ENCODE measurements at places on chromosomes 2 and 18.

GRCh38 chr2:24826773-24827145 lies 33.5 kb downstream of the CENPO start:
- no peak for DNase-seq

DNA sequence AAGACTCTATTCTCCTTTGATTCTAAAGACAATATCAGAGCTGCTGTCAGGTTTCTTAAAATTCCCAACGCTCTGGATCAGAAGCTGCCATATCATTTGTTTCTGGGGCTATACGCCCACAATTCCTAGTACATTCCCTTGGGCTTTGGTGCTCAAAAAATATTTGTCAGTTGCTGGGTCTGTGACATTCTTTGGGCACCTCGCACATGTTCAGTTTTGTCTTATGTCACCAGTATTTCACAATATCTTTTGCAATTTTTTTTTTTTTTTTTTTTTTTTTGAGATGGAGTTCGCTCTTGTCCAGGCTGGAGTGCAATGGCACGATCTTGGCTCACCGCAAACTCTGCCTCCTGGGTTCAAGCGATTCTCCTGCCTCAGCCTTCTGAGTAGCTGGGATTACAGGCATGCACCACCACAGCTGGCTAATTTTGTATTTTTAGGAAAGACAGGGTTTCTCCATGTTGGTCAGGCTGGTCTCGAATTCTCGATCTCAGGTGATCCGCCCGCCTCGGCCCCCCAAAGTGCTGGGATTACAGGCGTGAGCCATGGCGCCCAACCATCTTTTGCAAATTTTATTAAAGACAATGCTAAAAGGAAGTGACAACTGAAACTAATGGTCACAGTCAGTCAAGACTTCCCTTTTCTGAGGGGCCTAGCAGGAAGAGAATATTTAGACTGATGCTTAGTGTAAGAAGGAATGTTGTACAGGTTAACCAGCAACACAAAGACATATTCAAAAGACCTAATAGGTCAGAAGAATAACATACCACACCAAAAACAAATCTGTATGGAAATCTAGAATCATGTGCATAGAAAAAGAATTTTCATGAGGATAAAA lies 6.8 kb downstream of the ZNF397 start:
- DNase-seq = no peak

GRCh38 chr2:54085069-54085468 lies 30.3 kb upstream of the ACYP2 start:
- no peak for DNase-seq

- DNase-seq = no peak
Measured at GRCh38 chr2:171814883-171815282, 79.2 kb downstream of the SLC25A12 start.

DNA sequence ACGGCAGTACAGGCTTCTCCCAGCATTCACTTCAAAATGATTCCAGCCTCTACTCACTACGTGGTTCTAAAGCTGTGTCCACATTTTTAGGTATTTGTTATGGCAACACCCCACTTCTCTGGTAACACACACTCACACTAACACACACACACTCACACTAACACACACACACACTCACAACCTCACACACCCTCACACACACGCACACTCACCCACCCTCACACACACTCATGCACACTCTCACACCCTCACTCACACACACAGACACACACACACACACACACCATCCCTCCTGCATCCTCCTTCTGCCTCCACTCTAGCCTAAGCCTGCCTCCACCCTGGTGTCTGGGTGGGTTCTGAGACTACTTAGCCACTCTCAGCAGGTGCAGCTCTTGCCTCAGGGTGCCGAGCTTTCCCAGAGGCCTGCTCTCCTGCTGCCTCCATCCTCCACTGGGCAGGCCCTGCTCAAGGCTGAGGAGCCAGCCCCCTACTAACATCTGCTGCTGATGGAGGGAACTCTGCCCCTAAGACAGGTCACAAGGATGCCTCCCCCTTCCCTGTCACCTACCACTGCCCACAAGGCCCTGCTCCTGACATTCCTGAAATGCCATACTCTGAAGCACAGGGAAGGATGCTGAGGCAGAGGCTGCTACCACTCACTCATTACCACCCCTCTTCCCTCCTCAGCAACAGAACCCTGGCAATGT lies 63.9 kb downstream of the NCAPH start:
- no peak for DNase-seq

DNA sequence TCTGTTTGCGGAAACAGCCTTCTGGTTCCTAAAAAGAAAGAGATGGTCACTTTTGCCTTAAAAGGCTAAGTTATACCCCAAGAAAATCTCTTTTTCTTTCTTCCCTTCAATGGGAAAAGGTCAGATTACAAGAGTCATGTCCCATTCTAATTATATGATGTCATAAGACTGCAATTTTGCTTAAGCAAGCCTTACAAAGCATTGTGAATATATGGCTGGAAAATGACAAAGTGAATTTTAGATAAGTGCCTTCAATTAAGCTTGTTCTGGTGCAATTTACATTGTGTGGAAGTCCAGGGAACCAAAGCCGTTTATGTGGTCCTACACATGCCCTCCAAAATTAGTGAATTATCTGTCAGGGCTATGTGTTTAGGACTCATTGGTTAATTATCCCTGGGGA lies 7.6 kb upstream of the BMP10 start:
- DNase-seq = no peak

DNA sequence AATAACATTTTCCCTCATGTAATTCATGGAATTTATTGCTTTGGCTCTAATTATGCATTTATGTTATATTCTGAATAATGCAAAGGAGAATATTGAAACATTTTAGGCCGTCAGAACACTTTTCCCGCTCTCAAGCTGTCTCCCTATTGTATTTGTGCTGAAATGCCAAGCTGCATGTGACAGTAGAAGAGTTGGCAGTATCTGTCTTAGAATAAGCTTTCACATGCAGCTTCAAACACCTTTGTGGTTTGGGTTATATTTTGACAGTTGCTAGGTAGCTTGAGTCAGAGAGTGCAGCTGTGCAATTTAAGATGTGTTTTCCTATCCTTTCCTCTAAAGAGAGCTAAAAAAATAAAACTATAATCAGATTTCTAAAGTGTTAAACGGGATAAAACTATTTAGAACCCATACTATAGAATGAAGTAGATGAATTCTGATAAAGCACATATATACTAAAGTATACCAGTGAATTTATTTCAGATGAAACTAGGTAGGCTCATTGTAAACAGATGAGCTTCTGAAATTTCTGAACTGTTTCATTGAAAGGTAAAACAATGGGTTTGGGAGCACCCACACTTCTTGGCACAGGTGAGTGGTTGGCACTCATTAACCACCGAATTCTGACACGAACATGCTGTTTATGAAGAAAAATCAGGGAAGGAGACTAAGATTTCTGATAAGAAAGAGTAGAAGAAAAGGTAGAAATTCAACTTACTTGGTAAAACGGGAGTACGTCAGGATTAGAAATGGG lies 43.4 kb downstream of the PLCL1 start:
- no peak for DNase-seq

DNA sequence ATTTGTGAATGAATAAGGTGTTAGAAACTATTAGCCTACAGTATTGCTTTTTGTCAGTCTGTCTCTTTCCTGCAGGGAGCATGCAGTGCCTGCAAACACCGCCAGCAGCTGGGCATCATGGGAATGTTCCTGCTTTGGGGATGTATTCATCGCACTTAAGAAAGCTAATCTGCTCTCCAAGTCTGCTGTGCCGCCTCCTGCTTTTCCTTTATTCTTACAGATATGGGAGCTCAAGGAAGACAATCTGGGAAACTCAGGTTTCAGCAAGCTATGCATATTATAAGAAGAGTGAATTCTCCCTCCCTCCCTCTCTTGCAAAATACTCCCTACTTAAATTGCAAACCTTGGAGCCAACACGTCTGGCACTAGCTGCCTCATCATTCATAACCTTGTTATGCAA lies 479.2 kb upstream of the ACVR2A start:
- no peak for DNase-seq

- DNase-seq = no peak
Measured at GRCh38 chr2:133894429-133894828, 326.2 kb upstream of the NCKAP5 start.

DNA sequence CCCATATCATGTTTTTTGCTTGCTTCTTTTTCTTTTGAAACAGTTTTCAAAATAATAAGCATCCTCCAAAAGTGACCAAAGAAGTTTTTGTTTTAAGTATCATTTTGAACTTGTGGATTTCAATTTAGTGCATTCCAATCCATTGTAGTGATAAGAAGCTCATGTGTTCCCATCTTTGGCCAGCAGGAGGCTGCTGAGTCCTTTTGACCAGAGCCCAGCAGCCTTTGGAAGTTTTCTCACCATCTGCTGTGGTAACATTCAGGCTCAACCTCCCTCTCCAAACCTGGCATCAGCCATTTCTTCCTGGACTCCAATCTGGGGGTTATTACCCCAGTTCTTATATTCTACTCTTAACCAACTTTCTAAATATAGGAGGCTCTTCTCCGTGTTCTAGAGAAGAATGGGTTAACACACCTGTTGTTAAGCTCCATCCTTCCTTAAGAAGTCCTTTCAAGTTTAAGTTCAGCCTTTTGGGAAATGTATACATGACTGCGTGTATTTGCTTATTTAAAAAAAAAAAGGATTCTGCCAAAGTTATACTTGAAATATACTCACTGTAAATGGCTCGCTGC lies 39.0 kb upstream of the MAL start:
- DNase-seq = no peak

- no peak for DNase-seq
Measured at GRCh38 chr2:176650104-176650837, 381.0 kb downstream of the MTX2 start.

- DNase-seq = no peak
Measured at GRCh38 chr2:29114946-29115609, at the start of gene CLIP4. Gene CLIP4 (plus strand): TSS chr2:29115415. CDS start chr2:29121389, 5,974 bp downstream.

GRCh38 chr2:163779970-163780597 lies 44.3 kb upstream of the FIGN start:
- no peak for DNase-seq

- DNase-seq = no peak
Measured at GRCh38 chr2:190569994-190570755, 35.7 kb upstream of the NEMP2 start.

DNA sequence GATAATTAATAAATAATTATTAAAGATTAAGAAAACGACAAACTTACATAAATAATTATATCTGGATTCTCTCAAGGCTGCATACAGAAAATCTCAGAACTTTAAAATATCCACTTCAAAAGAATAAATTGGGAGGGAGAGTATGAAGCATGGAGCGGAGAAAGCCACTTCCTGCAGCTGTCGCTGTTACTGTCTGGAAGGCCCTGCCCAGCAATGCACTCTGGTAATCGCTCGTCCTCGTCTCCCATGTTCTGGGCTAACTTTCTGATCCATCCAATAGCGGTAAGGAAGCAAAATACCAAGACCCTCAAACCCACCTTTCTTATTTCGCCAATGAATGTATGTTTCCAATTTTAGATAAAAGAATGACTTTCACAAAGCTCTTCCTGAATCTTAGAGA lies 26.7 kb downstream of the CYRIA start:
- no peak for DNase-seq

DNA sequence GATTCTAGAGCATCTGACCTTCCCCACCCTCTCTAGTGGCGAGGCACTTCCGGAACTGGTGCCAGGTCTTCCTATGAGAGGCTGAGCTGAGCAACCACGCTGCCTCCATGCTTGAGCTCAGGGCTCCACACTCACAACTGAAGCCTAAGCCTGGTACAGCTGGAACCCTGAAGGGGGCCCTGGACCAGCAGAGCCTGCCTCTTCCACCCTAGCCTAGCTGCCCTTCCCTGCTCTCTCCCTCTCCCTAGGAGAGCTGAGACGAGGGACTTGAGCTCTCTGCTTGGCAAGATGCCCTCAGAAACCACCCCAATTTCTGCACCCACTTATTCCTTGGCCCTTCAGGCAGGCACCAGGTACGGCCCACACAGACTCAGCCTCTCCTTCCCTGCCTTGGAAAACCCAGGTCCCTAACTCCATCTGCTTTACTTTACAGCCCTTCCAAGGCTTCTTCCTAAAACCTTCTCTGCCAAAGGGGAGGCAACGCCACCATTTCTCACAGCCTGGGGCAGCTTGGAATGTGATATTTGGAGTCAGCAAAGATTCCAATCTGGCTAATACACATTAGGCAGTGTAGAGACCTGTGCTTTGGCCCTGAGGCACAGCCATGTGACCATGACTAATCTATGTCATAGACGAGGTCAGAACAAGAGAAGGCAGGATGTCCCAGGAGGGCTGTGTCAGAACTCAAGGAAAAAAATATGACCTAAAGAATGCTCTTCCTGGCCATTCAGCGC lies 18.8 kb downstream of the COX7A2L start:
- no peak for DNase-seq
